ENCODE measurements at places on chromosomes 2 and 18.

DNA sequence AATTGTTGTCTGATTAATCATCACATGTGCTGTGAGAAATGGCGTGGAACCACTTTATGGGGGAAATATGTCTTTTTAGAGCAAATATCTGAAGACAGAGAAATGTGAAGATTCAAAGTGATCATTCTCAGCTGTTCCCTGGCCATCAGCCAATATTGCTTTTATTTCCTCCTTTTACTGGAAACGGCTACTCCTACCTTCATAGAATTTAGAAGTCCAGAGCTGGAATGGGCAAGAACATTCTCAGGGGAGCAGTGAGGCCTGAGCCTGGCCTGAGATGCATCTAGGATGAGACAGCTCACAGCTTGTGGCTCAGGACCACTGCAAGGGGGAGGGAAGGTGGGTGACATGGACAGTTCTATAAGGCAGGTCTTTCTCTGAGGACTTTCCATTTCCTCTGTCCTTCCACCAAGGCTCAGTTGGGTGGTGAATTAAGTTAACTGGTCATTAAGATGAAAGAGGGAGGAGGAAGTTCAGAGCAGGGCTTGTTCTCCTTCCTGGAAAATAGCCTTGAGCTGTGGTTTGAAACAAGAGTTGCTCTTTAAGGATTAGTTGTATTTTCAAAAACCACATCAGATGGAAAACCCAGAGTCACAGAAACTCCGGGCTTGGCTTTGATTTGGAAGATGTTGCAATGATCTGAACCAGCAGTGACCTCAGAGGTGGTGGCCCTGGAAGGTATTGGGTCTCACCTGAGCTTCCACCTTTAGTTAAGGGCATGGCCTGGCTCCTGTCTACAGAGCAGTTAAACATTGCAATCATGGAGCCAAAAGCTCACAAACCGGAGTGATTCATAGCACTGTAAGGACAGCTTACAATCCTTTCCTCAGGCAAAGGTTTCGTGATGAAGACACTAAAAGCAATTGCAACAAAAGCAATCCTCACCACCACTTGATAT is 144.3 kb downstream of the VAPA start:
- no peak for DNase-seq

DNA sequence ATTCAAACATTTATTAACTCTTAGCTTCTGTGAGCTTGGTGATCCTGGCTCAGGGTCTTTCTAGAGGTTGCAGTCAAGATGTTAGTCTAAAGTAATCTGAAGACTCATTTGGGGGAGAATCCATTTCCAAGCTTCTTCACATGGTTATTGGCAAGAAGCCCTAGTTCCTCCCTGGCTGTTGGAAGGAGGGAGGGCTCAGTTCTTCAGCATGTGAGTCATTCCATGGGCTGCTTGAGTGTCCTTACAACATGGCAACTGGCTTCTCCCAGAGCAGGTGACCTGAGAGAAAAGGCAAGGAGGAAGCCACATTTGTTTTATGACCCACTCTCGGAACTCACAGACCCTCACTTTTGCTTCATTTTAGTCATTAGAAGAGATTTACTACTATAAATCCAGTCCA is 10.6 kb upstream of the C2orf74 start:
- no peak for DNase-seq

GRCh38 chr2:58350484-58350883 is 109.4 kb upstream of the FANCL start:
- DNase-seq: no peak

DNA sequence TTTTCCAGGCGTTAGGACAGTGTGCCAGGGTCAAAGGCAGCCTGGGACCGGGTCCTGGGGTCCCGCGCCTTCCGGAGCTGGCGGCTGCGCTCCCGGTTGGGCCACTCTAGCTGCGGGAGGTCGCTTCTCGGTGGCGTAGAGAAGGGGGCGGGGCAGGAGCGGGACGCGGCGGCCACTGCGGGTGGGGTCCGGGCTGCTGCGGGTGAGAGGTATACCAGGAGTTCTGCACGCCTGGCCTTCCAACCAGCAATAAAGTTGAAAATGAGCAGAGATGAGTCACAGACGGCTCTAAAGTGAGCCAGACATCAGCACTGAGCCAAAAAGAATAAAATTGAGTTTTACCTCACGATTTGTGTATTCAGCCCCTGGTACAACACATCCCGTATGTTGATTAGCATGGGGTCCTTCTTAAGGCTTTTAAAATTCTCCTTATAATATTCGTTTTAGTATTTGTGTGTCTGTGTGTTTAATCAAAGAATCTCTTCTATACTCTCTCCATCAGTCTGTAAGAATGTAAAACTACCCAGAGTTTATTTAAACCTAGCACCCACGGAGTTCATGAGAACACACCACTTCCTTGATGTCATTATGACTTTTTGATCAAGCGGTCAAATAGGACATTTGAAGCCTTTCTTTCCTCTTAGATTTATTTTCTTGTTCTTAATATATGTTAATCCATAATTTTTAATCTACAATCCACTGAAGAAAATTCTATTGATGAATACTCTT is at the start of gene C1GALT1C1L:
Gene C1GALT1C1L (minus strand): TSS at position 108 of the 729 bp plus-strand sequence. CDS start 107 bp downstream, at position 1.
- DNase-seq: no peak

- no peak for DNase-seq
Measured at GRCh38 chr2:1360144-1360543, 53.1 kb upstream of the TPO start.

DNA sequence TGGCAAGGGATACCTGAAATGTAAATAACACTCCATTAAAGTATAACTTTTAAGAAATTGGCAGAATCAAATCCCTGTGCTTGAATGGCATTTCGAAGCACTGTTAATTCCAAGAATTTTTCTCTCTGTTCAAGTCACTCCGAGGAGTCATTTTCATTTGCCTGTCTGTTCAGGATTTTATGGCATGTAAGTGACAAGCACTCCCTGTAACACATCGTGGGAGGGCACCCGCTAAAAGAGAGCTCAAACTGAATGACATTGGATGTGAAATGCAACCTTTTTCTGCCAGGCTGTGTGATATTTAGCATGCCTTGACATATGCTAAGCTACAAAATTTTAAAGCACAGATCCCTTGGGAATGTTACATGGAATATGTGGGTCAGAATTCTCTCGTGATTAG is 339.6 kb downstream of the LRRTM1 start:
- DNase-seq: no peak

GRCh38 chr18:12327510-12328178 is 19.6 kb downstream of the TUBB6 start:
- peak; percentile 46 for DNase-seq

DNA sequence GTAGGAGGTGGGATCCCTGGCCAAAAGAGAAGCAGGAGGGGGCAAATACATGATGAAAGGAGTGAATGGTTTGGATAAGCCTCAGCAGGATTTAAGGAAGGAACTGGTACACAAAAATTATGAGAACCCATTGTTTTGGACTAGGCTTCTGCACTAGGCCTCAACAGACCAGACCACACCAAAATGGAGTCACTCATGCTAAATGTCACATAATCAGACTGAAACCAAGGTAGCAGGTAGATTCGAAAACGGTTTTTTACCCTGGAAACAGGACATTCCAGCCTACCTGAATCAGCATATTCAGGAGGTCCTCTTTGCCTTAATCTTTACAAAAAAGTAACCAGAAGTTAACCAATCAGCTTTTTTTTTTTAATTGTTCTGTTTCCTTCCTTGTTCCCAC is 49.4 kb upstream of the CDCA7 start:
- DNase-seq: no peak

GRCh38 chr2:189515264-189515663 is 65.3 kb downstream of the SLC40A1 start:
- DNase-seq: no peak

GRCh38 chr2:66553370-66553769 is 118.4 kb downstream of the MEIS1 start:
- DNase-seq: no peak
